ENCODE measurements at places on chromosomes 11 and 22. TPM values are rescaled to one million over a fixed set of nuclear protein-coding genes. Genes with fewer than 3 reads are reported as not detected.
A peak's percentile ranks its signal among the peaks of the same experiment; 100 is the strongest.

Gene GSTT2B
- not detected for total RNA-seq

Gene FAT3
- not detected for total RNA-seq

DNA sequence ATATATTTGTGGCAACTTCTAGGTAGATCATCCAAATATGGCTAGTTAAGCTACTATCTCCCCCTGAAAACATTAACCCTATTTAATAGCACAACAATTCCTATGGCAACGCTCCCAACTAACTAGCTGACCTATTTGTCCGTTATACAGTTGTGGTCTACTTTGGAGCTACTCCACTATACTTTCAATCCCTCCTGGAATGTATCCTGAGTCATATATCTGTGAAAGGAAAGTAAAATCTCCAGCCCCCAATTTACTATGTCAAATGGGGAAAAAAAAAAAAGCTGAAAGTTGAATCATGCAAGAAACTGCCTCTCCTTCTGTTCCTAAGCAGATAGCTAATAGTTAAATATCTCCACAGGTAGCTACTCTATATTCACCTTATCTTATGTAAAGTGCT is 128.5 kb downstream of the CD44 start:
- H3K27me3 ChIP-seq = no peaks in the 10 kb centered on the region
- no peak overlapping the region for H3K27ac ChIP-seq
- no peak overlapping the region for H3K4me3 ChIP-seq
- DNase-seq = no peak
- H3K36me3 ChIP-seq = no peaks in the 10 kb centered on the region
- peaks cover 21% of the 10 kb centered on the region for H3K4me1 ChIP-seq

DNA sequence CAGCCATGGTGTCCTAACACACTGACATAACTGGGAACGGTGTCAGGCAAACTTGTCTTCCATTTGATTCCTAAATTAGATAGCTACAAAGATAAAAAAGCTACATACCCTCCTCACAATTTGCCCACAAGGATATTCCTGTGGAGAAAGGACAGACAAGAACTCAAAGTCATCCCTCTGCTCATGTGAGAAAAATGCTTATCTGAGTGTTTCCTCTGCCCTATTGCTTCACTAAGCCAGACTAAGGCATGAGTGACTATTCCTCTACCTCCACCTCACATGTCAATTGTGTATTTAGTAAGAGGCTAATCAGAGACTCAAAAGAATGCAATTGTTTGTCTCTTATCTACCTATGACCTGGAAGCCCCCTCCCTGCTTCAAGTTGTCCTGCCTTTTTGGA is 247.7 kb downstream of the DDX10 start:
- H3K27ac ChIP-seq = no peak overlapping the region
- no peaks in the 10 kb centered on the region for H3K27me3 ChIP-seq
- no peak for DNase-seq
- H3K36me3 ChIP-seq = peaks cover 13% of the 10 kb centered on the region

GRCh38 chr11:1966531-1966930 is 19.4 kb downstream of the MRPL23 start:
- H3K36me3 ChIP-seq = no peaks in the 10 kb centered on the region
- DNase-seq = no peak
- H3K27ac ChIP-seq = no peak overlapping the region
- no peaks in the 10 kb centered on the region for H3K4me1 ChIP-seq

DNA sequence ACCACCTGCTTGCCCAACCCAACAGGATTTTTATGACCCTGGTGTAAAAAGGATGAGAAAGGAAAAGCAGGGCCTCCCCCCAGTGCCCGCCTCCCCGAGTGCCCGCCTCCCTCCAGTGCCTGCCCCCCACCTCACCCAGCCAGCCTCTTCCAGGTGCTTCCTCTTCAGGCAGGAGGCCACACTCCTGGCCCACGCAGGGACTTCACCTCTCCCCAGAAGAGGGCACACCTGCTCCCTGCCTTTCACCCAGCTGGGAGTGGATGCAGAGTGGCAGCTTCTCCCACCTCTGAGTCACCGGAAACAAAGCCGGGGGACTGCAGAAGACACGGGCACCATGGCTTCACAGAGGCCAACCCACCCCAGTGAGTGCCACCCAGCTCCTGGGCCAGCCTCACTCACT is 16.1 kb downstream of the CPT1A start:
- no peaks in the 10 kb centered on the region for H3K36me3 ChIP-seq
- H3K27ac ChIP-seq = peak overlapping the region; percentile 79
- DNase-seq = peak; percentile 79
- H3K27me3 ChIP-seq = no peaks in the 10 kb centered on the region

DNA sequence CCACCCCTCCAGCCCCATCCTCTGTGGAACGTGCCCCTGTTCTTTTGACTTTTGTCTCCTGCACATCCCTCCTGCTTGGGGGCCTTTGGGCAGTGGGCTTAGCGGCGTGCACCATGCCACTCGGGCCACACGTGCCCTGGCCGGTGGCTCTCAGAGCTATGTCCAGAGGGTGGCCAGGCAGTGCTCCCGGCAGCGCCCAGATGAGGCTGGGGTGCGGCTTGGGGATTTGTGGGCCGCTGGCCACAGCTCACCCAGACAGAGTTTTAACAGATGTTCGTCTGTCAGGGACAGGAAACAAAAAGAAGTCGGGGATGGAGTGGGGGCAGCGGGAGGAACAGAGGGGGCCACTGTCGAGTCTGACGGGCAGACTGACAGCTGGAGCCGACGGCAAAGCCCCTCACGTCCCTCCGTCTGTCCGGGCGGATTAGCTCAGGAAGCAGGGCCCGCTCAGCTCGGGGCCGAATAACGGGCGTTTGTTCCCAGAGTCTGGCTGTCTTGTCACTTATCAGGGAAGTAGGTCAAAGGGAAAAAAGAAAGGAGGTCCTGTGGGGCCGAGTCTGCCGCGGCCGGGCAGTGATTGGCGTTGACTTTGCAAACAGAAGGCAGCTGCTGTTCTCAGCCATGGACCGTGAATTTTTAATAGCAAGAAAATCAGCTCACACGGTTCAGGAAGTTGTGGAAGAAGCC is 61.6 kb downstream of the LRP5 start:
- no peaks in the 10 kb centered on the region for H3K36me3 ChIP-seq
- no peak overlapping the region for H3K27ac ChIP-seq
- no peaks in the 10 kb centered on the region for H3K27me3 ChIP-seq
- DNase-seq = no peak

GRCh38 chr11:79678780-79679452 is 238.1 kb upstream of the TENM4 start:
- H3K36me3 ChIP-seq = no peaks in the 10 kb centered on the region
- H3K27ac ChIP-seq = no peak overlapping the region
- no peak overlapping the region for H3K4me3 ChIP-seq
- no peaks in the 10 kb centered on the region for H3K4me1 ChIP-seq
- no peaks in the 10 kb centered on the region for H3K27me3 ChIP-seq
- DNase-seq = no peak

DNA sequence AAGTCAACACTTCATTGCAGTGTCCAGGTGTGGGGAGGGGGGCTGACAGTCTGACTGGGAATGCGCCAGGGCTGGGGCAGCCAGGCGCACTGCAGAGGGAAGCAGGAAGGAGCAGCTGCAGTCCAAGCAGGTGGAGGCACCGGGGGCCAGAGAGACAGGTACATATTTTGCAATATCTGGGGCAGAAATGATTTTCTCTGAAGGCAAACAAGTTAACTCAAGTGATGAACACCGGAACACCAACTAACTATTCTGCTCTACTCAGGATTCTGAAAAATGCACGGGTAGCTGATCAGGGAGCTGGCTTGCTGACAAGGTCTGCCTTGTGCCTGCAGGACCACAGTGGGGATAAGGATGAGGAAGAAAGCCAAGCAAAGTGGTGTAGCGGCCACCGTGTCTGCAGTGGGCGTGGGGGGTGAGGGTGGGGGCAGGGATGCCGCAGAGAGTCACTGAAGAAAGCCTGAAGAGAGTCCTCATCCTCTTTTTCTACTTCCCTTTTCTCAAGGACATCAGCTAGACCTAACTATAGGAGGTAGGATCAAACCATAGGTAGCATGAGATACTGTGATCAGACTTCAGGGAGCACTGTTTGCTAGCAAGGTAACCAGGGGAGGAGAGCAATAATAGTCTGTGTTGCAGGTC is 83.4 kb downstream of the SCN3B start:
- H3K4me1 ChIP-seq = no peaks in the 10 kb centered on the region
- no peaks in the 10 kb centered on the region for H3K36me3 ChIP-seq
- H3K4me3 ChIP-seq = no peak overlapping the region
- H3K27me3 ChIP-seq = no peaks in the 10 kb centered on the region

Gene SLC25A45
- total RNA-seq = 12.8 TPM

Gene CAPN5
- 1.6 TPM for total RNA-seq

DNA sequence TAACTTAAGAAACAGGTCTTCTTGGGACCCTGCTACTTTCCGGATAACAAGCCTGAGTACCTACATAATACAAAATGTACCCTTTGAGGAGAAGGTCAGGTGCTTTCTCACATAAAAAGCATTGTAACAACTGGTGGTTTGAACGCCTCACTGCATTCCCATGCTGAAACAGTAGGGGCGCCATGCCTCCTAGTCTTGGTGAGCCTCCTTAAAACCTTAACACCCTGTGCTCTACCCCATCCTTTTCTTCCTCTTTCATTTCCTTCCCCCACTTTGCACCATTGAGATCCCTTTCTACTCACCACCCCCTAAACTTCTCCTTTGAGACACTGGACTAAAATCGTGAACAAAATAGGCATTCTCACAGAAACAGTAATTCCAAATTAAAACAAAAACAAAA is 729.3 kb downstream of the NTM start:
- DNase-seq = peak; percentile 37
- no peak overlapping the region for H3K27ac ChIP-seq
- H3K36me3 ChIP-seq = no peaks in the 10 kb centered on the region
- H3K4me1 ChIP-seq = peaks cover 4% of the 10 kb centered on the region
- H3K4me3 ChIP-seq = no peak overlapping the region
